ENCODE measurements at places on chromosomes 5 and 9. TPM values are rescaled to one million over a fixed set of nuclear protein-coding genes. Genes with fewer than 3 reads are reported as not detected.

GRCh38 chr5:10354048-10354872 lies 765 bp downstream of the MARCHF6 start:
- peak; percentile 67 for DNase-seq

GRCh38 chr9:90552317-90552716 lies 90.3 kb downstream of the DIRAS2 start:
- no peak for DNase-seq

DNA sequence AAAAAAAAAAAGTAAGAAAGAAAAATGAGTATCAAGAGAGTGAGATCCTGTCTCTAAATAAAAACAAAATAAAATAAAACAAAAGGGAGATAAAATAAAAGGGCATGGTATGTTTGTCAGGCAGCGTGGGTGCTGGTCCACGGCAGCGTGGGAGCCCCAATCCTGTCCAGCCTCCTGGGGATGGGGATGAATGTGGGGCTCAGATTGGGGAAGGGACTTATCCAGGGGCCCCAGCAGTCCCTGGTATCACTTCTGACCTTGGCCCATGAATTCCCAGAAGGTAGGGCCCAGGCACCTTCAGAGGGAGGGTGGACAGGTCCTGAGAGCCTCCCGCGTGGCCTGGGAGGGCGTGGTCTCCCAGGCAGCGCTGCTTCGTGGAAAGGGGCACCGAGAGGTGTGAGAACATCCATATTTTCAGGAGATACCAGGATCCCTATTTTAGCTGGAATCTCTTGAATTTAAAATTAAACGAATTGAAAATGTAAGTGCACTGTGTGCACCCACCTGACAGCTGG lies 71.2 kb downstream of the ZNF354C start:
- no peak for DNase-seq

The C9orf43 gene
- total RNA-seq, result 1.3 TPM

GRCh38 chr5:62093976-62094375 lies 212.0 kb upstream of the KIF2A start:
- DNase-seq, result no peak

DNA sequence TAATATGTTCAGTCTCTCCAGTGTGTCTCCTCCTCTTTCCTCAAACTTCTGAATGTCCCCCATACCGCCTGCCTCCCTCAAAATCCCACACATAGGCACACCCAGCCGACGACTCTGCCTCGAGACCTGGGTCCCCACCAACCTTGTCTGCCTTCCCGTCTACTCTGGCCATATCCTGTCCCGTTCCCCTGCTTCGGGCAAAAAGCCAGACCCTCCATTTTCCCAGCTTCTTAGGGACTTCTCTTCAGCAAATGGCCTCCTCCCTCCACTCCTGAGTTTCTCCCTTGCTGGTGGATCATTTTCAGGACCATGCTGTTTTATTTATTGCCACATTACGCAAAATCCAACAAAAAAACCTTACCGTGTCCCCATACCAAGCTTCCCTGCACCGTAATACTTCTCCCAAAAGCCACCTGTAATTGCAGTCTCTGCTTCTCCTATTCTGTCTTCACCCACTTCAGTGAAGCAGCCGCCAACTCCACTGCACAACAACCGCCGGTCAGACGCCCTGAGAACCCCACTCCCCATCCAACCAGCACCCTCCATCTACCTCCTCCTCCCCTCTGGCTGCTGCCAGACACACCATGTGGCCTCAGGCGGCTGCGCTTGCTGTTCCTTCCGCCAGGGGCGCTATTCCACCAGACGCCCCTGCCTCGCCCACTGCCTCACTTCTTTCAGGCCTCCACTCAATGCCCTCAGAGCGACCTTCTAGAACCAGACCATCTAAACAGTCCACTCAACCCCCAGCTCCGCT lies 117.0 kb downstream of the TRPM6 start:
- DNase-seq, result peak; percentile 19

The C5orf34 gene
- 21.7 TPM for total RNA-seq

The SLC2A6 gene
- total RNA-seq, result 2.6 TPM

DNA sequence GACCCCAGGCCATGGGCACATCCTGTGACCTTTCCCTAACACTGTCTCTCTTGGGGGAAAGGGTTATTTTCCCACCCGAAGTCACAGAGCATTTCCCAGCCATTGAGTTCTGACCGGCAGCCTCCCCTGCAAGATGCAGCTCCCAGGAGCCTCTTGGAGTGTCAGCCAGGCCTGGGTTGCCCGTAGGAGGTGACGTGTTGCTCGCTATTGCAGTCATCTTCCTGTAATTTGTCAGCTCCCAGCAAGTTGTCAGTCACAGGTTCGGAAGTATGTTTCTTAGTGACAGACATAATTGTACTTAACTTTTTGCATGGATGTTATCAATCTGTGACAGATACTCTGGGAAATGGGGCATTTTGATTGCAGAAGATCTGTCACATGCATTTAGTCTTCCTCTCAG lies 74.5 kb downstream of the MVB12B start:
- no peak for DNase-seq

The TEX48 gene
- 1.4 TPM for total RNA-seq

- no peak for DNase-seq
These were observed 63.6 kb upstream of the UBAC1 start for GRCh38 chr9:136024696-136025316.

DNA sequence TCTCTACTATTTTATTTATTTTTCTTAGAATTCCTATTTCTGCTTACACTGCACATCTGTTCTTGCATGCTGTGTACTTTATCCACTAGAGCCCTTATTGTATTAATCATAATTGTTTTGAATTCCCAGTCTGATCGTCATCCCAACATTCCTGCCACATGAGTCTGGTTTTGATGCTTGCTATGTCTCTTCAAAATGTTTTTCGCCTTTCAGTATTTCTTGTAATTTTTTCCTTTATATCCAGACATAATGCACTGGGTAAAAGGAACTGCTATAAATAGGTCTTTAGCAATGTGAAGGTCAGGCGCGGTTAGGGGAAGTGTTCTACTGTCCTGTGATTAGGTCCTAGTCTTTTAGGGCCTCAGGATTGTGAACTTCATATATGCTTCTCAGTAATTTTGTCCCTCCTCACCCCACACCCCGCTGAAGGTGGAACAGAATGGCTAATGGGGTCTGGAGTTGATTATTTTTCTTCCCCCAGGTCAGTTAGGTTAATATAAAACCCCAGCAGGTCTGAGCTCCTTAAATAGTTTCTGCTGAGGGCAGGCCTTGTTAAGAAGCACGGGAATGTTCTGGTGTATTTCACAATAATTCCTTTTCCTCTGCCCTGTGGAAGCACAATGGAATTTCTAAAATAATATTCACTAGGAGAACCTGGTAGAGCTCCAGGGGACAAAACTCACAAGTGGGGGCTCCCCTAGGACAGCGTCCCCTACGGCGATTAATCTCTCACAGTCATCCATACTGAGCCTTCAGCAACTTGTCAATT lies 146.6 kb upstream of the TUT7 start:
- DNase-seq, result no peak

The MYOZ3 gene
- total RNA-seq, result 0.16 TPM

The TOR4A gene
- 4.3 TPM for total RNA-seq

The SPINK6 gene
- total RNA-seq, result not detected

All from activated T-cell treated with anti-CD3 and anti-CD28 coated beads, Interleukin-2, amount 50 U/mL, for 72 hours (primary cell).